ENCODE measurements at places on chromosomes 11 and 22.

DNA sequence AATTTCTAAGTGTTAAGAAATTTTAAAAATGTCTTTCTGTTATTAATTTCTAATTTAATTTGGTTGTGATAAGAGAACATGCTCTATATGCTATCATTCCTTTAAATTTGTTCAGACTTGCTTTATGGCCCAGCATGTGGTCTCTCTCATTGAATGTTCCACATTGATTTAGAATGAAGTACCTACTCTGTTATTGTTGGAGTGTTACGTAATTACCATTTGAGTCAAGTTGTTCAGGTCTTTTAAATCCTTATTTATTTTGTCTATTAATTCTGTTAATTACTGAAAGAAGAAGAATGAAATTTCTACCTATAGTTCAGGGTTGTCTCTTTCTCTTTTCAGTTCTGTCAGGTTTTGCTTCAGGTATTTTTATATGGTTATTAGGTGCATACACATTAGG, 57.0 kb downstream of the PRMT3 start:
- no peak for DNase-seq

DNA sequence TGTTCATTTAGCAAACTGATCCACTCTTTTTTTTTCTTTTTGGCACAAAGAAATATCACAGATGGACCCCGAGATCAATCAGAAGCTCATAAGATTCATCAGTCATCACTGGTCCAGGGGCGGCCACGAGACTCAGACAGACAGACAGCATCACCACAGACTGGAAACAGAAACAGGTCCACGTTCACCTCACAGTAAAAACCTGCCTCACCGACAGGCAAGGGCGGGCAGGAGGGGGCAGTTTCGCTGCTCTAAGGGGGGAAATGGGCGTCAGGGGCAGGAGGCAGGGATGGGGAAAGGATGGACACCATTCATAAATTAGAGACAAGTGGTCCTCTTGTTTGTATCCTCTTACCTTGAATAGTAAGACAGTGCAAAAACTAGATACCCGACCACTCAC, 16.5 kb downstream of the CHST1 start:
- no peak for DNase-seq

DNA sequence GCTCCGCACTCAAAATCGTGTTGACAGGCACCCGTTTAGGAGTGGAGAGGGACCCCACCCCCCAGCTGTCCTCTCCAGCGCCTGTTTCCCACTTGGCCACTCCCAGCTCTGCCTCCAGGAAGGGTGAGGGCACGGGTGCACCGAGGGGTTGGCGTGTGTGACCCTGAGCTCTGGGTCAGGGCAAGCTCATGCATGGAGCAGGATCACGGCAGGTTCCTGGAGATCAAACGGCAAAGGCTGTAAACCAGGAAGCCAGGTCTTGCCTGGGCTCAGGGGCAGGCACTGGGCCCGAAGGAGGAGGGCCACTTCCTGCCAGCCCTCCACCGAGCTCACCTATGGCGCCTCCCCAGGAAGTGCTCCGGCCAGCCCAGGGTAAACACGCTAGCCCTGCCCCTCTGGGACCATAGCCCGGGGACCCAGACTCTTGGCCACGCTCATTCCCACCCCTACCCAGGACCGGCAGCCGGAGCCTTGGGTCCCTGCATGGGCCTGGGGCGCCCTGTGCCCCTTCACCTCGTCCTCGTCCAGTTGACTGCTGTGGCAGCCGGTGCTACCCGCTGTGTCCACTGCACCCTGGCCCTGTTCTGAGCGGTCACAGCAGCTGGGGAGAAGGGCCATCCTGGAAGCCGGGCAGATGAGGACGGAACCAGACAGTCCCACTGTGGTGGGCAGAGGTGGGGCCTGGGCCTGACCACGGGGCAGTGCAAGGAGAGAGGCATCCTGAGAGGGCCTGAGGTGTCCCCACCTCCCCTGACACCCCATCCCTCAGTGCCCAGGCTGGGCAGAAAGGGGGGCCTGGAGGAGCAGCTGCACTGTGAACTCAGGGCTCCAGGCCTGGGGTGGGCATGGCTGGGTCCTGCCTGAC, 1.0 kb upstream of the EPS8L2 start:
- no peak for DNase-seq

DNA sequence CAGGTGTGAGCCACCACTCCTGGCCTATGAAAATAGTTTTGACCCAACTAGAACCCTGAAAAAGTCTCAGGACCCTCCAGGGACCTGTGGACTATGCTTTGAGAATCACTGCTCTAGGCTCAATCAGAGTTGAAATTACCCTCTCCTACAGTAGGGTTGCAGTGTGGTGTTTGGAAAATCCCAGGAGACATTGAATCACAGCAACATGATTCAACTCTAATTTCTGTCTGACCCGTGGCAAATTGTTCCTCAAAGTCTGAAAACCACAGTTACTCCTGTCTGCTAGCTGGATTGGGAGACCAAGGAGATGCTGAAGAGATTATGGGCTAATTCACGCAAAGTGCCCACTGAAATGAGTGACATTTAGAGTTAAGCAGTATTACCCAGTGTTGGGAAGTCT, 5.4 kb upstream of the MTMR3 start:
- DNase-seq, result no peak

- no peak for DNase-seq
Observed at GRCh38 chr11:111981270-111981669, 43.9 kb upstream of the DLAT start.

- no peak for DNase-seq
Observed at GRCh38 chr11:4059424-4059823, 35.2 kb upstream of the RRM1 start.

GRCh38 chr11:72491001-72491400, 56.7 kb upstream of the CLPB start:
- DNase-seq, result no peak

GRCh38 chr11:11000579-11001283, 142.9 kb upstream of the ZBED5 start:
- DNase-seq, result no peak

GRCh38 chr22:41512421-41513194, 31.7 kb downstream of the POLR3H start:
- DNase-seq, result no peak

DNA sequence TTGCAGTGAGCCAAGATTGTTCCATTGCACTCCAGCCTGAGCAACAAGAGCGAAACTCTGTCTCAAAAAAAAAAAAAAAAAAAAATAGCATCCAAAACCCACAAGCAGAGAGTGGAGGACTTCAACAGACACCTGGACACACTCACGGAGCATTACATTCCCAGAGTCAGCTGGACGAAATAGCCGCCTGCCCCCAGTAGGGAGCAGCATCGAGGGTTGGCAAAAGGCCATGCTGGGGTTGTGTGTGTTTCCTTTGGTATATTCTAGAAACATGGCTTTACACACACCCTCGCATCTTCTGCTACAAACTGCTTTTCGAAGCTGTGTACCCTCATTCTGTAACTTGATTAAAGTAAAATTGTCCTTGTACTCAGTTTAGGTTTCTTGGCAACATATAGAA, 5.3 kb downstream of the ADA2 start:
- DNase-seq, result no peak

GRCh38 chr11:7667460-7667859, 5.8 kb downstream of the CYB5R2 start:
- DNase-seq, result no peak

DNA sequence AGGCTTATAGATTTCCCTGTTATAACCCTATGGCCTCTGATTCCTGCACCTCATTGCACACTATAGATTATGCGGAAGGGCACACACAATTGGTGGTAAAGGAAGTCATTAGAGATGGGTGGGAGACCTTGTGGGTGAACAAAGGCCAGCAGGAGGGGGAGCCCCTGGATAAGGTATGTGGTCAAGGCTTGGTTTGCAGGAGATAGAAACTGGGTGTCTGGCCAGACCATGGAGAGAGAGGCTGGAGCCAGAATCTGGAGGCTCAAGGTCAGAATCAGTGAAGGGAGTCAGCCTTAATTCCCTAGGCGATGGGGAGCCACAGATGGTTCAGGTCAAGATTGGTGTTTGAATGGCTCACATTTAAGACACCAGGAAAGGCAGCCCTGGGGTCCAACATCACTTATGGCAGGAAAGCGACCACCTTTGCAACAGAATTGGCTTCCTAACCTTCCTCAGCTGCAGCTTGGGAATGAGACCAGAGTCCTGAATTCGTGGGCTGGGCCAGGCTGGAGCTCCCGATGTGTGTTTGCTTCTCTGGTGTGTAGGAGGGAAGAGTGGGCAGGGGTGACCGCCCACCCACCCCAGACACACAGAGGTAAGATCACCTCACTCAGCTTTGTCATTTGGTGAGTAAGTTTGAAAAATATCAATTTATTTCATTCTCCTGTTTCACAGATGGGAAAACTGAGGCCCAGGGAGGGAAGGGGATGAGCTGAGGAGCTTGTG, 22.7 kb upstream of the SCUBE1 start:
- no peak for DNase-seq

DNA sequence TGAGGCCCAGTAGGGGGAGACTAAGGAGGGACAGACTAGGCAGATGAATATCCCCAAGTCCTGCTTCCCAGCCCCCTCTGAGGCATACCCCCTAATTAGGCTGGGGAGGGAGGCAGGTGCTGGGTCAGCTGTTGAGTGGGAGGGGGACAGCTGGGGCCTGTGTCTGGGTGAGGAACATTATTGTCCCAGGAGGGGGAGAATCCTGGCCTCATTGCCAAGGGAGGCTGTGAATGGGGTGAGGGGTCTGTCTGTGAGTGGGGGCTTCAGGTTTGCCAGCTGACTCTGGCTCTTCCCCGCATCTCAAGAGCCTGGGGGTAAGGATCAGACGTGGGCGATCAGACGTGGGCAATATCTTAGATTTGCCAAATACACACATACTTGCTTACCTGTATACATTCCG, 2.1 kb downstream of the INPPL1 start:
- no peak for DNase-seq

DNA sequence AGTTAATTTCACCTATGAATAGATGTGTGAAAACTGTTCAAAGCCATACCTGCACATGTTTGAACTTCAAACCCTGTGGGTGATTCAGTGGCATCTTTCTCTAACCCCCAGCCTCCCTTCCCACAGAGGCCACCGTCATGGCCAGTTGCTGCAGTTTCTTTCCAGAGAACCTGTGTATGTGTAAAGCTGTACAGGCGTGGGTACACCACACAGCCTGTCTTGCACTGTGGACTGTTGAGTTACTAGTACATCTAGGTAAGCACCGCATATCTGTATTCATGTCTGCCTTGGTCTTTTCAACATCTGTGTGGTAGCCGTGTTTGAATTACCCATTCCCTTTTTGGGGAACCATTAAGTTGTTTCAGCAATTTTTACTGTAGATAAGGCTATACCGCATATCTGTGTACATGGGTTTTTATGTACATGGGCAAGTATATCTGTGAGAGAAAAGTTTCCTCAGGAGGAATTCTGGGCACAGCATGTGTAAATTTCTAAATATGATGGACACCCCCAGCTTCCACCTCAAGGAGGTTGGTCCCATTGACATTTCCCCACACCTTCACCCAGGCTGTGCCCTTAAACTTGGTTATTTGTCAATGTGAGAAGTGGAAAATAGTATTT, 13.9 kb downstream of the NEAT1 start:
- DNase-seq, result no peak

GRCh38 chr11:9247863-9248262, 17.3 kb downstream of the DENND5A start:
- DNase-seq, result no peak

DNA sequence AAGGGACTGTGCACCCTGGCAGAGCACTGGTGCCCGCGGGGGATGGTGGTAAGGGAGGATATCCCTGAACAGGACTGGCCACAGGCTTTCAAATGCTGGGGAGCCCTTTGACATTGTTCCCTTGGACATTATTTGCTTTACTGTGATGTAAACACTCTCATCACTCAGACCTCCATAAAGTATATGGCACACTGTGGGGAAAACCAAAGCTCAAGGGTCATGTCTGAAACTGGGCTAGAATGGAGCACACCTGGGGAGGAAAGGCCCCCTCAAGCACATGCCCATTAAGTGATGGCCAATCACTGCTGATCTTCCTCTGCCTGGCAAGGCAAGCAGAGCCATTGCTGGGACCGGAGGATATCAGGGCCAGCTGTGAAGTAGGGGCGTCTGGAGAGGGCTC, 60.9 kb upstream of the TENM4 start:
- no peak for DNase-seq

- no peak for DNase-seq
Observed at GRCh38 chr22:39219071-39220039, 25.4 kb downstream of the PDGFB start.

- no peak for DNase-seq
Observed at GRCh38 chr11:38990139-38990538, 2392.1 kb upstream of the RAG2 start.

DNA sequence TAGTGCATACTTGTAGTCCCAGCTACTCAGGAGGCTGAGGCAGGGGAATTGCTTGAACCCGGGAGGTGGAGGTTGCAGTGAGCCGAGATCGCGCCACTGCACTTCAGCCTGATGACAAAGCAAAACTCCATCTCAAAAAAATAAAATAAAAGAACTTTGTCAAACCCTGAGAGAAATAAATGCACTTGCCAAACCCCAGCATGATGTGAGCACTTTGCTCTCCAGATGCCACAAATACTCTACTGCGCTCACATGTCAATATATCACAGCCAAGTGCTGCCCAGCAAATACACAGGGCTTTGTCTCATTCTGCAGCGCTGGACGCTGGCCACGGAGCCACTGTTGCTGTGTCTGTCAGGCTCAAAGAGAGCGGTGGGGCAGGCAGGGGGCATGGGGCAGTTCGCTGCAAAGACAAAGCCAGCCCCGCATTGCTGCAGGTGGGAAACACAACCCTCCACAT, 45.1 kb downstream of the AHNAK start:
- no peak for DNase-seq

DNA sequence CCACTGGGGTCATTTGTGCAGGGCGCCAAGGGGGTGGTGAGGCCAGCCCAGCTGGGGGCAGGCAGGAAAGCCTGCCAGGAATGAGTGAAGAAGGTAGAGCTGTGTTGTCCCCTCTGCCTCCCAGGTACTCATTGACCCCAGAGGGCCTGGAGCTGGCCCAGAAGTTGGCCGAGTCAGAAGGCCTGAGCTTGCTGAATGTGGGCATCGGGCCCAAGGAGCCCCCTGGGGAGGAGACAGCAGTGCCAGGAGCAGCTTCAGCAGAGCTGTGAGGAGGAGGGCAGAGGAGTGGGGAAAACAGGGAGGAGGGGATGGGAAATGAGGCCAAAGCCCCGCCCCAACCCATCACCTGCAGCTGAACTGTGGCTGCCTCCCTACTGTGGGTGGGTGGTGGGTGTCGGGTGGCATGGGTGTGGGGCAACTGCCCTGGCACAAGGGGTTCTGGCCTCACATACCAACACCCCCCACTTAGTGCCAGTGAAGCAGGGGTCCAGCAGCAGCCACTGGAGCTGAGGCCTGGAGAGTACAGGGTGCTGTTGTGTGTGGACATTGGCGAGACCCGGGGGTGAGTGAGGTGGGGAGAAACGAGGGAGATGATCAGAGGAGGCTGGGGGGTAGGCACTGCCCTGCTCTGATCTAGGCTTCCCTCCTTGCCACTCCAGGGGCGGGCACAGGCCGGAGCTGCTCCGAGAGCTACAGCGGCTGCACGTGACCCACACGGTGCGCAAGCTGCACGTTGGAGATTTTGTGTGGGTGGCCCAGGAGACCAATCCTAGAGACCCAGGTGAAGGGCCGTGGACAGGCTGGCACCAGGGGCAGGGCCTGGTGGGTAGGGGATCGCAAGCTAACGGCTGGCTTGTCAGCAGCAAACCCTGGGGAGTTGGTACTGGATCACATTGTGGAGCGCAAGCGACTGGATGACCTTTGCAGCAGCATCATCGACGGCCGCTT, 3.0 kb downstream of the MUS81 start:
- DNase-seq, result no peak

- no peak for DNase-seq
Observed at GRCh38 chr22:40904101-40904500, 42.2 kb upstream of the DNAJB7 start.
